Frontal cortex (tissue), 4 donors: ENCODE measurements at places on chromosomes 3 and 15. TPM values are rescaled to one million over a fixed set of nuclear protein-coding genes. Genes with fewer than 3 reads are reported as not detected.

Gene HYAL1
- 0.41 TPM for total RNA-seq

Gene SAMD7
- total RNA-seq: not detected

Gene ZKSCAN7
- 30.2 TPM for total RNA-seq

Gene MBD4
- total RNA-seq: 24.5 TPM

Gene GOLGA8Q
- total RNA-seq: not detected

Gene FOXB1
- not detected for total RNA-seq

Gene PCBP4
- total RNA-seq: 45.7 TPM

Gene CLDN1
- 4.1 TPM for total RNA-seq

Gene SUCNR1
- total RNA-seq: 0.41 TPM

Gene DUOXA2
- total RNA-seq: not detected
